Astrocyte (in vitro differentiated cells and primary cell): ENCODE measurements at places on chromosomes 16 and 17. TPM values are rescaled to one million over a fixed set of nuclear protein-coding genes. Genes with fewer than 3 reads are reported as not detected.

FGF11 gene
- 22.4 and 30.7 TPM in 2 replicates for total RNA-seq

CDRT15L2 gene
- total RNA-seq: not detected in 2 replicates

C16orf46 gene
- 0.24 and 1.8 TPM in 2 replicates for total RNA-seq

CD300E gene
- not detected in 2 replicates for total RNA-seq

TBC1D26 gene
- 0.14 and 0.77 TPM in 2 replicates for total RNA-seq

CBLN1 gene
- 0.11 TPM in 1 of 2 replicates, not detected in the other for total RNA-seq

GRCh38 chr16:15770512-15770911 is 86.3 kb downstream of the MYH11 start:
- H3K4me1 ChIP-seq: peaks cover 8% of the 10 kb centered on the region
- no peak overlapping the region for H3K27ac ChIP-seq
- DNase-seq: peak; percentile 61
- H3K27me3 ChIP-seq: peaks cover 9% of the 10 kb centered on the region

DNA sequence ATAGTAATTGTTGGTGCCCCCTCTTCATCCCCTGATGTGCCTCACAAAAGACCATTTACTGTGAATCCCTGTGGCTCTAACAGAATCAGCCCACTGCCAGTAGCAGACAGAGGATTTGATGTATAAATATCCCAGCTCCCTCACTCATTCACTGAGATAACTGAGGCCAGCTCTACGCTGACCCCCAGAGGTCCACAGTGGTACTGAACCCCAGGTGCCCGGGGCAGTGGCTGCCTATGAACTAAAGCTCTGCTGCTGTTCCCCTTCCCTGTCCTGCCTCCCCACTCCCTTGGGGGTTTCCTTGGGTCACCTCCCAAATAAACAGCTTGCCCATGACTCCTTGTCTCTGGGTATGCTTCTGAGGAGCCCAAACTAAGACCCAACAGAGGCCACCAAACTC is 295.8 kb downstream of the FOXL1 start:
- no peak overlapping the region for H3K27ac ChIP-seq
- no peaks in the 10 kb centered on the region for H3K36me3 ChIP-seq
- no peak for DNase-seq
- H3K27me3 ChIP-seq: peaks cover 3% of the 10 kb centered on the region
- no peaks in the 10 kb centered on the region for H3K4me1 ChIP-seq

DNA sequence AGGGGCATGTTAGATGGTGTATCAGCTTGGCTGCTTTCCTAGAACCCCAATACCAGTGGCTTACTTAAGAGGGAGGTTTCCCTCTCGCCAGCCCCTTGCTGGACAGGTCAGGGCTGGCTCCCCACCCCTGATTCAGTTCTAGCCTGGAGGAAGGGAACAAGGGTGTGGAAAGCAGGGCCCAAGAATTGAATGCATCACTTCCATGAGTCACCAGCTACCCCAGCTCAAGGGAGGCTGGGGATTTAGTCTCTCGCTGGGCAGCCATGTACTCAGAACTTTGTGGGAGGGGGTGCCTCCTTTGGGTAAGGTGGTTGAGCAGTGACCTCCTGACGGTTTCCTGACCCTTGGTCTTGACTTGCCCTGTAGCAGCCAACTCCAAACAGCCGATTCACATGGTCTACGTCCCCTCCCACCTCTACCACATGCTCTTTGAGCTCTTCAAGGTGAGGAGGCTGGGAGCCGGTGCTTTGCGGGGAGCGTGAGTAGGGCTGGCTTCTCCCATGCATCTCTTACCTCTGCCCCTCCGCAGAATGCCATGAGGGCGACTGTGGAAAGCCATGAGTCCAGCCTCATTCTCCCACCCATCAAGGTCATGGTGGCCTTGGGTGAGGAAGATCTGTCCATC is 12.8 kb downstream of the PDK2 start:
- no peak overlapping the region for H3K4me3 ChIP-seq
- no peaks in the 10 kb centered on the region for H3K36me3 ChIP-seq
- no peak overlapping the region for H3K27ac ChIP-seq
- no peak for DNase-seq
- H3K4me1 ChIP-seq: peaks cover 10% of the 10 kb centered on the region

DNA sequence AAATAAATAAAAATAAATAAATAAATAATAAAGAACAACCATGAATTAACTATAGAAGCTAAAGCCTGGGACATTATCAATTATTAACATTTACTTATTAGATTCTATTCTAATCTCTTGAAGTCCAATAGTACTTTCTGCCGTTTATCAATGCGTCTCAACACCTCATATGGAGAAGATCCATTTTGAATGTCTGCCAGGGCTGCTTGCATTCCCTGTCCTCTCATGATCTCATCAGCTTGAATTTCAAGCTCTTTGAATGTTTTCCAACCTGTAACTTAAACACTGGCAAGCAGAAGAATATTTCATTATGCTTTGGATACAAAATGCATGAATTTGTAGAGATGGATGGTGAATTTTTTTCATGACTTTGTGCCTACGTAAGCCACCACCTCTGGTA is 191.9 kb upstream of the ANKFN1 start:
- no peaks in the 10 kb centered on the region for H3K36me3 ChIP-seq
- no peak overlapping the region for H3K4me3 ChIP-seq
- H3K4me1 ChIP-seq: no peaks in the 10 kb centered on the region

- DNase-seq: no peak
- no peak overlapping the region for H3K4me3 ChIP-seq
- peaks cover 32% of the 10 kb centered on the region for H3K4me1 ChIP-seq
- H3K36me3 ChIP-seq: no peaks in the 10 kb centered on the region
- no peaks in the 10 kb centered on the region for H3K27me3 ChIP-seq
Observed at GRCh38 chr17:2227025-2227699, 76.4 kb downstream of the SMG6 start.

DNA sequence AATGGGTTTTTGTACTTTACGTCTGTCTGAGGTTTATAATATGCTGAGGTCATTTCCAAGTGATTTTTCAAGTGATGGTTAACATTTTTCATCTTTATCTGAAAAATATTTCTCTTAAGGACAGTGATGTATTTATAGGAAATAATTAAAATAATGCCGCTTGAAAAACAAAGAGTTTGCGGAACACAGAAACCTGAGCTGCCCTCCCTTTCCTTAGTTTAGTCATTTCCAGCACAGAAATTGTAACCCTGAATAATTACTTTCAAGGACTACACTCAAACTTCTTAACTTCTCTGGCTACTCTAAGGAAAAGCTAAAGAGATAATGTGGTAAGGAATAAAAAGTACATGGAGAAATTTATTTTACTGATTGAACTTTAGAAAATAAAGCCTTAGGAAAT is 54.6 kb downstream of the MRTFB start:
- H3K4me3 ChIP-seq: no peak overlapping the region
- DNase-seq: no peak
- H3K27me3 ChIP-seq: no peaks in the 10 kb centered on the region
- no peak overlapping the region for H3K27ac ChIP-seq
- H3K36me3 ChIP-seq: no peaks in the 10 kb centered on the region
- no peaks in the 10 kb centered on the region for H3K4me1 ChIP-seq

DNA sequence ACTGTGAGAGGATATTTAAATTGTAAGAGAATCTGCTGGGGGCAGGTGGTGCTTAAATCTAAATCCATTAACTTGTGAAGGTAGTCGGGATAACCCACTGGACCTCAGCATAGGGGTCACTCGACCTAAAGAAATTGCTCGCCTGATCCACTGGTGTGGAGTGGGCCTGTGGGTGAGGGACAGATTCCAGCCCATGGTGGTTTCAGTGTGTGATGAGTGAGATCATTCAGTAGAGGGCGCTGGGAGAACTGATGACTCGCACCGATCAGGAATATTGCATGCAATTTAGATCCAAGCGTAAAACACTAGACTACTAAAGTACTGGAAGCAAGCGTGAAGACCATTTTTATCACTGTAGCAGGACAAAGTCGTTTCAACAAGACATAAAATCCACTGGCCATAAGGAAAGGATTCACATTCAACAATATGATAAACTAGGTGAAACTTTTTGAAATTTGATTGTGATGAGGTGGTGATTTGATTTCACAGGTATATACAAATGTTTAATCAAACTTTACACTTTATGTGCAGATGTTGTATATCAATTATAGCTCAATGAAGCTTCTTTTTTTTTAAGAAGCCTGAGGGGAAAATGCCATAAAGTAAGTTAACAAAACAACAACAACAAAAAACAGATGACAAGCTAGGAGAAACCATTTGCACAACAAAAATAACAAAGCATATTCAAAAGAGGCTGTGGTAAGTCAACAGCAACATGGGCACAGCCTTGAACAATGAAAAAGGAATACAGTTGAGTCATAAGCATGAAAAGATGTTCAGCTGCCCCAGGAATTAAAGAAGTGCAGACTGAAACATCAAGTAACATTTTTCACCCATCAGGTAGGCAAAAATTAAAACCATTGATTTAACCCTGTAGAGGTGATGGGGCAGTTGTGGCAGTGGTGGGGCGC is 7.5 kb upstream of the TMEM170A start:
- no peaks in the 10 kb centered on the region for H3K27me3 ChIP-seq
- H3K27ac ChIP-seq: no peak overlapping the region
- H3K4me3 ChIP-seq: no peak overlapping the region
- no peaks in the 10 kb centered on the region for H3K36me3 ChIP-seq
- peak; percentile 28 for DNase-seq

GRCh38 chr16:81778861-81779535 is at the start of gene PLCG2:
Gene PLCG2, plus strand, starts transcription at chr16:81779291. Its CDS starts 6,699 bp downstream, at chr16:81785990.
- no peak within 1 kb of the TSS for H3K27ac ChIP-seq
- no peaks in the 10 kb centered on the region for H3K36me3 ChIP-seq
- H3K4me3 ChIP-seq: peak within 1 kb of the TSS; percentile 56
- H3K27me3 ChIP-seq: peaks cover 39% of the 10 kb centered on the region
- no peak for DNase-seq
- no peaks in the 10 kb centered on the region for H3K4me1 ChIP-seq

GRCh38 chr17:59520251-59520650 is 45.2 kb upstream of the DHX40 start:
- DNase-seq: no peak
- H3K27ac ChIP-seq: no peak overlapping the region
- H3K4me1 ChIP-seq: no peaks in the 10 kb centered on the region
- no peaks in the 10 kb centered on the region for H3K36me3 ChIP-seq
- peaks cover 2% of the 10 kb centered on the region for H3K27me3 ChIP-seq

GRCh38 chr17:22203208-22203715 is 510.9 kb downstream of the KCNJ18 start:
- H3K4me3 ChIP-seq: no peak overlapping the region
- DNase-seq: no peak
- H3K27me3 ChIP-seq: no peaks in the 10 kb centered on the region
- no peak overlapping the region for H3K27ac ChIP-seq
- no peaks in the 10 kb centered on the region for H3K36me3 ChIP-seq
- no peaks in the 10 kb centered on the region for H3K4me1 ChIP-seq

- no peak overlapping the region for H3K27ac ChIP-seq
- H3K4me3 ChIP-seq: no peak overlapping the region
- H3K4me1 ChIP-seq: no peaks in the 10 kb centered on the region
- no peaks in the 10 kb centered on the region for H3K27me3 ChIP-seq
- H3K36me3 ChIP-seq: peaks cover 4% of the 10 kb centered on the region
- DNase-seq: no peak
Observed at GRCh38 chr16:25138130-25138529, 26.6 kb downstream of the LCMT1 start.

DNA sequence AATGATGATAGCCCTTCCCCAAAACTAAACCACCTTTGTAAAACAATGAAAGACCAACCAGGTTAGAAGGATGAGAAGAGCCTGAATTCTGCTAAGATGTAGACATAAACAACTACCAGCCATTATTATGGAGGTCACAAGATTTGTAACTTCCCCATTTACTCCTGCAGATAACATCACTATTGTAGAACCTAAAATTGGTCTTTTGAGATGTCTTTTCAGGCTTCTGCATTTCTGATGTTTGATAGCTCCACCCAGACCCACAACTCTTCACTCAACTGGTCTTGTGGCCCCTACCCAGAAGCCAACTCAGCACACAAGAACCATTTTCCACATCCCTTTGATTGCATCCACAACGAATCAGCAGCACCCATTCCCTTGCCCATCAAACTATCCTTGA is 100.8 kb downstream of the TMEM132E start:
- H3K27me3 ChIP-seq: no peaks in the 10 kb centered on the region
- no peaks in the 10 kb centered on the region for H3K36me3 ChIP-seq
- no peaks in the 10 kb centered on the region for H3K4me1 ChIP-seq

DNA sequence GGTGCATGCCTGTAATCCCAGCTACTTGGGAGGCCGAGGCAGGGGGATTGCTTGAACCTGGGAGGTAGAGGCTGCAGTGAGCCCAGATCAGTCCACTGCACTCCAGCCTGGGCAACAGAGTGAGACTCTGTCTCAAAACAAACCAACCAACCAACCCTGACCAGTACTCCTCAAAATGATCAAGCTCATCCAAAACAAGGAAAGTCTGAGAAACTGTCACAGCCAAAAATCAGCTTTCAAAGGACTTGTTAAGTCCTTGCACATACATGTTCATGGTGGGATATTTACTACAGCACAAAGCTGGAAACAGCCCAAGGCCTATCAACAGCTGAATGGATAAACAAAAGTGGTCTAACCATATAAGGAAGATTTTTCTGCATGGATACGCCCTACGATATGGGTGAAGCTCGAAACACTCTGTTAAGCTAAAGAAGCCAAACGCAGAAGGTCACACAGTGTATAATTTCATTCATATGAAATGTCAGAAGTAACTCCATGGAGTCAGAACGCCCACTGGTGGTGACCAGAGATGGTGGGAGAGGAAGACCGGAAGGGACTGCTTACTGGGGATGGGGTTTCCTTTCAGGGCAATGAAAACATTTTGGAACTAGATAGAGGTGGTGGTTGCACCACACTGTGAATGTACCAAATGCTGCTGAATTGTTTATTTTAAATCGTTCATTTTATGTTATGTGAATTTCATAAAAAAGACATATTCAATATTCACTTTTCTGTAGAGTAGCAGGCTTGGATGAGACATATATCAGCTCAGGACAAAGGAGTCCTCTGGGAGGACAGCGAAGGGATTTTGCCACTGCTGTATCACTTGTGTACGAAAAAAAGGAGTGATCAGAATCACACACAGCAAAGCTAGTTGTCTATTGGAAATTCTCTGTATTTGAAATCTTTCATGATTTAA is 17.7 kb downstream of the CCL17 start:
- H3K4me1 ChIP-seq: peaks cover 5% of the 10 kb centered on the region
- H3K36me3 ChIP-seq: no peaks in the 10 kb centered on the region
- DNase-seq: peak; percentile 29
- no peak overlapping the region for H3K4me3 ChIP-seq

DNA sequence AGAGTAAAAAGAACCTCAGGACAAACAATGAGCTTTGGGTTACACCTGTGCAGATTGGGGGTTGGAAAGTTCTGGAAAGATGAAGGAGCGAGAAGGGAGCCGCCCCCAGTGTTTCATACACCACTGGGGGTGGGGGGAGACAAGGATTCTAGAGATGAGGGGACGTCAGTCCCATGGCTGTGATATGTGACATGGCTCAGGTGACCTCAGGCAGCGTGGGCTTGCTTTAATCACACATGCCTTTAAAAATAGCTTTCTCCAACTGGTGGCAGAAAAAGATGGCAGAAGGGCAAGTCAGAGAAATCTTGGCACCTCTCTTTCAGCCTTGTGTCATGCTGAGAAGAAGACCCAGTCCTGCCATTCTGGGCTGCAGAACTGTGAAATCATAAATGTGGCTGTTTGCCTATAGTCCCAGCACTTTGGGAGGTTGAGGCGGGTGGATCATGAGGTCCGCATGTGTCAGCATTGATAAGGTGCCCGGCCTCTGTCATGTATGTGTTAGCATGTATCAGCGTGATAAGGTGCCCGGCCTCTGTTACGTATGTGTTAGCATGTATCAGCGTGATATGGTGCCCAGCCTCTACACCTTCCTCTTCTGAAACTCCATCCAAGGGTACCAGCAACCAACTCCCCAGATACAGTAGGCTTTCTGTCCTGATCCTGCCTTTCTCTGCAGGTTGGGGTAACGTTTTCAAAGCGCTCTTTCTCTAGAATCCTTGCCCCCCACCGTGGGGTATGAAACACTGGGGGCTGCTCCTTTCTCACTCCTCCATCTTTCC is 25.0 kb downstream of the WIPI1 start:
- H3K4me3 ChIP-seq: no peak overlapping the region
- no peak overlapping the region for H3K27ac ChIP-seq
- H3K4me1 ChIP-seq: peaks cover 5% of the 10 kb centered on the region
- peaks cover 59% of the 10 kb centered on the region for H3K36me3 ChIP-seq
- no peaks in the 10 kb centered on the region for H3K27me3 ChIP-seq
